ENCODE measurements at places on chromosomes 16 and 17. TPM values are rescaled to one million over a fixed set of nuclear protein-coding genes. Genes with fewer than 3 reads are reported as not detected.
A peak's percentile ranks its signal among the peaks of the same experiment; 100 is the strongest.

The CLEC18B gene
- 0.27 TPM for total RNA-seq

The RND2 gene
- total RNA-seq, result 0.32 TPM

The PPL gene
- not detected for total RNA-seq

DNA sequence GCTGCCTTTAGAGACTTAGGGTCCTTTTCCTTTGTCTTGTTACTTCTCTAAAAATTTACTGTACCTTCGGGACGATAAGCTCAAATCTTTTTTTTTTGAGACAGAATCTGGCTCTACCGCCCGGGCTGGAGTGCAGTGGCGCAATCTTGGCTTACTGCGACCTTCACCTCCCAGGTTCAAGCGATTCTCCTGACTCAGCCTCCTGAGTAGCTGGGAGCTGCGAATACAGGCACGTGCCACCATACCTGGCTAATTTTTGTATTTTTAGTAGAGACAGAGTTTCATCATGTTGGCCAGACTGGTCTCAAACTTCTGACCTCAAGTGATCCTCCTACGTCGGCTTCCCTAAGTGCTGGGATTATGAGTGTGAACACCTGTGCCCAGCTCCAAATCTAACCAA lies 7.4 kb downstream of the RAD51C start:
- H3K36me3 ChIP-seq, result peaks cover 6% of the 10 kb centered on the region
- no peak overlapping the region for H3K27ac ChIP-seq
- DNase-seq, result no peak

DNA sequence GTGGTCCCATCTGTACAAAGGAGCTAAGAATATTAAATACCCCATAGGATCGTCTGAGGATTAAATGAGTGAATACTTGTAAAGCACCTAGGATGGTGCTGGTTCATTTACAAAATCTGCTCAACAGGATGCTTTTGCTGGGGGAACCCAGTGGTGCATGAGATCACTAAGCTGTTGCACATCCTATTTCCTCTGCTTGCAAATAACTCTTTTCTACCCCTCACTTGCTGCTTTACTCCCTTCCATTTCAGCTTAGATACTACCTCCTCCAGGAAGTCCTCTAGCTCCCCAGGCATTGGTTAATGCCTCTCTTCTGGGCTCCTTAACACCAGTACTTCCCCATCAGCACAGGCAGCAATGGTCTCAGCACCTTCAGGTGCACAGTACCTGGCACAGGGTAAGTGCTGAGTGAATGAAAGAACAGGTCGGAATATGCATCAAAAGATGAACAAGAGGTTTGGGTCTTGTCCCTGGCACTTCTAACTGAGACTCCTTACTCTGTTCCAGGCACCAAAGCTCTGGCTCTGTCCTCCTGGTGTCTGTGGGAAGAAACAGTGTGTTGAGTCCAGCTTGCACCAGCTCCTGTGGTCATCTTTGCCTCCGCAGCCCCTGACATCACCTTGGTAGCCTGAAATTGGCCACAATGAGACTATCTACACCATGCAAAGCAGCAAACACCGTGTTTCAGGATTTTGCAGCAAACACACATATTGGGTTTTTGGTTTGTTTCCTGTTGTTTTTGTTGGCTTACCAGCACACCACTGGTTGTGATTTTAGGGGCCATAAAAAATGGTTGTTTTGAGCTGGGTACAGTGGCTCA lies 24.1 kb upstream of the IL21R start:
- DNase-seq, result no peak
- no peaks in the 10 kb centered on the region for H3K36me3 ChIP-seq

DNA sequence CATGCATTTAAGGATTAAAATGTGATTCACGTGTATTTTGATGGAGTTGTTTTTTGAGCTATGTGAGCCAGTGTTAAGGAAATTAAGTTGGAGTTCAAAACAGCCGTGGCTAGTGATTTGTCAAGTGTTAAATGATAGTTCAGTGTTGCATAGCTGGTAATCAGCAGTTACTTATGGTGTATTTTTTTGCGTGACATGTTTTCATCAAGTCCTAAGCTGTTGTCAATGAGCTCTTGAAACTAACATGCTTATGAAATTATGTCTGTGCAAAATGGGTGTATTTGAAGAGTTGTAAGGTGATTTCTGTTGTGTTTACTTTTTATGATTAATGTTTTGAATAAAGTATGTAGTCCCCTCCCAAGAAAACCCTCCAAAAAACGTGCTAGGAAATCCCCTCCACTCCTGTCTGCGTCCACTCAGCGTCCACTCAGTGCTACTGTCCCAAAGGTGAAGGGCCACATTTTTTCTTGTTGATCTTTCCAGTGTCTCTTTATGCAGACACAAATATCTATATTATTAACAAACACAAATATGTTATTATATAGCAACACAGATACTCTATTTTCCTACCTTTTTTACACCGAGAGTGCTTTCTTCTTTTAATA lies 30.0 kb downstream of the USP10 start:
- peaks cover 14% of the 10 kb centered on the region for H3K36me3 ChIP-seq
- H3K4me1 ChIP-seq, result peaks cover 84% of the 10 kb centered on the region
- H3K4me3 ChIP-seq, result peak overlapping the region; percentile 86
- H3K27ac ChIP-seq, result peak overlapping the region; percentile 90
- H3K27me3 ChIP-seq, result no peaks in the 10 kb centered on the region

- H3K27me3 ChIP-seq, result peaks cover 5% of the 10 kb centered on the region
- no peaks in the 10 kb centered on the region for H3K36me3 ChIP-seq
- H3K4me1 ChIP-seq, result peaks cover 8% of the 10 kb centered on the region
Measured at GRCh38 chr17:58574025-58574424, 59.6 kb upstream of the MTMR4 start.

- peaks cover 6% of the 10 kb centered on the region for H3K4me1 ChIP-seq
- H3K27ac ChIP-seq, result no peak overlapping the region
- no peaks in the 10 kb centered on the region for H3K27me3 ChIP-seq
- no peak for DNase-seq
- peaks cover 27% of the 10 kb centered on the region for H3K36me3 ChIP-seq
Measured at GRCh38 chr17:66087073-66087472, 104.9 kb downstream of the CEP112 start.

DNA sequence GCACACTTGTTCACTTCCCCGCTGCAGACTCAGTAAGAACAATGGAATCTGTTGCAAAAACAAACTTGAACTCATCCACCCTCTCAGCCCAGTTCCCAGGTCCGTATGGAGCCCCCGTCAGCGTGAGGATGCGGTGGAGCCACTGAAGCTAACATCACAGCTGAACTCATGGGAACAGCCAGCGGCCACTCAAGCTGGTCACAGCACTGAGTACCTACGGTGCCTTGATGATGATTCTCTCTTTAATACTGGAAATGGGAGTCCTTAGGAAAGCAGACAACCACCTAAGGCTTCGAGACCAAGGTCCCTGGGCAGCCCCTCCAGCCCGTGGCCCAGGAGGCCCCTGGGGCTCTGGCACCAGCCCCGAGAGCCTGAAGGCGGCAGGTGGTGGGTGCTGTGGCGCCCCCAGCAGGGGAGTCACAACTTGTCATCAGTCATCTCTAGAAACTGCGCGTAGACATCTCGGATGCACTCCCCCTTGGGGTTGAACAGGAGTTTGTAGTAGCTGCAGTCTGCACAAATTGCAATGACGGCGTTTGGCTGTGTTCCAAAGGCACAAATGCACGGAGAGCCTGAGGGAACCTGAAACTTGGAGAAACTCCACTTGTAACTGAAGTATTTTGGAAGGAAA lies 31.0 kb upstream of the RHOT1 start:
- H3K36me3 ChIP-seq, result no peaks in the 10 kb centered on the region
- peaks cover 20% of the 10 kb centered on the region for H3K4me1 ChIP-seq
- H3K27me3 ChIP-seq, result peaks cover 7% of the 10 kb centered on the region
- peak; percentile 47 for DNase-seq
- no peak overlapping the region for H3K27ac ChIP-seq

- H3K27ac ChIP-seq, result no peak overlapping the region
- DNase-seq, result no peak
- peaks cover 13% of the 10 kb centered on the region for H3K4me1 ChIP-seq
- no peak overlapping the region for H3K4me3 ChIP-seq
- H3K36me3 ChIP-seq, result no peaks in the 10 kb centered on the region
Measured at GRCh38 chr16:18969855-18970240, 13.9 kb upstream of the TMC7 start.

- H3K4me3 ChIP-seq, result no peak within 1 kb of the TSS
- H3K4me1 ChIP-seq, result peaks cover 9% of the 10 kb centered on the region
- DNase-seq, result peak; percentile 16
- peaks cover 4% of the 10 kb centered on the region for H3K27me3 ChIP-seq
- H3K36me3 ChIP-seq, result no peaks in the 10 kb centered on the region
- 0 out of 2 replicates have a peak within 1 kb of the TSS, but pooled peaks have one; percentile 14 for H3K27ac ChIP-seq
Measured at GRCh38 chr16:3065069-3065741, at the start of gene IL32. TSS of gene IL32 (plus strand) at chr16:3065640. CDS start at chr16:3065812, 172 bp downstream.

GRCh38 chr17:75878174-75878998 lies at the start of gene TRIM47:
TSS of gene TRIM47 (minus strand) at chr17:75878581. CDS start at chr17:75878548, 33 bp downstream.
- peak within 1 kb of the TSS; percentile 88 for H3K4me3 ChIP-seq
- no peak for DNase-seq
- H3K4me1 ChIP-seq, result peaks cover 15% of the 10 kb centered on the region
- H3K27me3 ChIP-seq, result peaks cover 9% of the 10 kb centered on the region
- no peaks in the 10 kb centered on the region for H3K36me3 ChIP-seq

DNA sequence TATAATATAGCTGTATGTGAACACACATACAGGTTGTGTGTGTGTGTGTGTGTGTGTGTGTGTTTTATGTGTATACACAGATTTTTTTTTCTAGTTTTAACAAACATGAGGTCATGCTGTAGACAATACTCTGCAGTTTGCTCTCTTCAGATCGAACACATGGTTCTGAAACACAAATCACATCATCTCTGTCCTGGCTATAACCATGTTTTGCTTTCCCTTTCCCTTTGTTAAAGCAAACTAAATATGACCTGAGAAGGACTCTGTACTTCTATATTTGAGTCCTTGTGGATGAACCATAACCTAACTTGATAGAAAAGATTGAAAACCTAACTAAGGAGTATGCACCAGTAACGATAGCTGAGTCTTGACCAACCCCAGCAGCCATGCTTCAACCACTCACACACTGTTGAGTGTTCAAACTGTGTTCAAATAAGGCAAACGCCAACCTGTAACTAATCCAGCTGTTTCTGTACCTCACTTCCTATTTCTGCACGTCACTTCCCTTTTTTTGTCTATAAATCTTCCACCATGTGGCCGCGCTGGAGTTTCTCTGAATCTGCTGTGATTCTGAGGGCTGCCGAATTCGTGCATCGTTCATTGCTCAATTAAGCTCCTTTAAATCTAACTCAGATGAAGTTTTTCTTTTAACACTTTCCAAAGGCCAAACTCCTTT lies 303.8 kb downstream of the HS3ST3B1 start:
- H3K27me3 ChIP-seq, result peaks cover 2% of the 10 kb centered on the region
- no peak overlapping the region for H3K27ac ChIP-seq
- H3K4me1 ChIP-seq, result no peaks in the 10 kb centered on the region
- no peak overlapping the region for H3K4me3 ChIP-seq
- DNase-seq, result no peak

- H3K4me1 ChIP-seq, result no peaks in the 10 kb centered on the region
- H3K27ac ChIP-seq, result no peak overlapping the region
- H3K36me3 ChIP-seq, result no peaks in the 10 kb centered on the region
- H3K27me3 ChIP-seq, result peaks cover 39% of the 10 kb centered on the region
- DNase-seq, result peak; percentile 30
- H3K4me3 ChIP-seq, result no peak overlapping the region
Measured at GRCh38 chr17:42067371-42068091, 17.1 kb upstream of the C17orf113 start.

DNA sequence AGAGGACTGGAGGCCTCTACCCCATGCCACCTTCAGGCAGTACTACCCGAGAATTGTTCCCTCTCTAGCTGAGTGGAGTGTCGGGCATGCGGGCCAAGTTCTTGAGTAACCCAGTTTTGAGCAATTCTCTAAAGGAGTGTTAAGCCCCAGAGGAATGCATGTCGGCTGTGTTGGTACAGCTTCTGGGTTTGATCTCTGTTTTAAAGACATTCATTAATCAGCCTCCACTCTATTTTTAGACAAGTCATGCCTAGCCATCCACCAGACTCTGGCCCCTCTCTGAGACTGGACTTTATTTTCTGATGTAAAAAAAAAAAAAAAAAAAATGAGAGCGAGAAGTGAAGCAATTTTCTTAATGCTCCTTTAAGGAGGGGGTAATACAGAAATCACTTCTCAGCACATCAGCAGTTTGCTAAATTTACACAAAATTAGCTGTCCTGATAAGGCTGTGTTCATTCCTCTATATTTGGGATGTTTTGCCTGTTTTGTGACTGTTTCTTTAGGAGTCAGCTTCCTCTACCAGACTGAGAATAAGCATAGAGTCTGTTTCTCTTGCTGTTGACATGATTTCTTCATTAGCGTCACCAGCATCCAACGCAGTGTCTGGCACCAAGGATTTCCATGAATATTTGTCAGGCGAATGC lies 88.7 kb downstream of the AXIN2 start:
- H3K36me3 ChIP-seq, result no peaks in the 10 kb centered on the region
- peaks cover 22% of the 10 kb centered on the region for H3K27me3 ChIP-seq
- H3K4me3 ChIP-seq, result no peak overlapping the region
- peak; percentile 26 for DNase-seq

DNA sequence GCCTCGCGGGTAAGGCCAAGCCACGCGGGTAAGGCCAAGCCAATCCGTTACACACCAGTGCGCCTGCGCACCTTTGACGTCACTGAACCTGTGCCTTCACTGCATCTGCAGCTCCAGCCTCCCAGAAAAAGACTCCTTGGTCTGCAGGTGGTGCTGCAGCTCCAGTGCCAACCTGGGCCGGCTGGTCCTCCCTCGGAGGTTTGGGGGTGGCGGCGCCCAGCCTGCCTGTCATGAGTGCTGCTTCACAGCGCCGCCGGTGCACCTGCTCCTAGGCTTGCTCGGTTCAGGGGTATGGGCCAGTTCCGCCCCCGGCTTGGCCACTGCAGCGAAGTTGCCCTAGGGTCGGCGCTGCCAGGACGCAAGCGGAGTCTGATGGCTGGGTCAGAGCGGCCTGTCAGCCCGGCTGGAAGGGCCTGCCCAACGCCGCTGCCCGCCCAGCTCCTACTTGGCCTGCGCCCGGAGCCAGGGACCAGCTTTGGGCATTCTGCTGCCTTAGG lies 146.6 kb downstream of the USP22 start:
- no peak overlapping the region for H3K27ac ChIP-seq
- H3K36me3 ChIP-seq, result no peaks in the 10 kb centered on the region
- no peak overlapping the region for H3K4me3 ChIP-seq
- H3K27me3 ChIP-seq, result peaks cover 7% of the 10 kb centered on the region
- H3K4me1 ChIP-seq, result no peaks in the 10 kb centered on the region
- no peak for DNase-seq

DNA sequence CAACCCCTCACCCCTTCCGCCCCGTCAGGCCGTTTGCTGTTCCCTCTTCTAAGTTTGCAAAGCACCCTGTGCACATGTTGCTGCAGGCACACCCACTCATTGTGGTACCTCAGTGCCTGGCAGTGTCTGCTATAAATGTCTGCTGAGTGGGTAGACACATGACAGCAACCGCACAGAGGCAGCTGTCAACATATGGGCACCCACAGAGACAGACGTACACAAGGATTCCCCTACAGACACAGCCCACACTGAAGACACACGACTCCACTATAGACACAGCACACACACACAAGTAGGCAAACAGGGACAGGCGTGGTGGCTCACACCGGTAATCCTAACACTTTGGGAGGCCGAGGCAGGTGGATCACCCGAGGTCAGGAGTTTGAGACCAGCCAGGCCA lies 17.8 kb upstream of the CRK start:
- H3K4me1 ChIP-seq, result no peaks in the 10 kb centered on the region
- DNase-seq, result no peak
- no peak overlapping the region for H3K4me3 ChIP-seq
- peaks cover 7% of the 10 kb centered on the region for H3K27me3 ChIP-seq

GRCh38 chr16:82129881-82130280 lies 40.1 kb downstream of the MPHOSPH6 start:
- H3K27ac ChIP-seq, result no peak overlapping the region
- no peak for DNase-seq
- no peaks in the 10 kb centered on the region for H3K36me3 ChIP-seq
- H3K4me1 ChIP-seq, result no peaks in the 10 kb centered on the region

All from HFFc6 (cell line).